ENCODE measurements at places on chromosomes 12 and 14.

DNA sequence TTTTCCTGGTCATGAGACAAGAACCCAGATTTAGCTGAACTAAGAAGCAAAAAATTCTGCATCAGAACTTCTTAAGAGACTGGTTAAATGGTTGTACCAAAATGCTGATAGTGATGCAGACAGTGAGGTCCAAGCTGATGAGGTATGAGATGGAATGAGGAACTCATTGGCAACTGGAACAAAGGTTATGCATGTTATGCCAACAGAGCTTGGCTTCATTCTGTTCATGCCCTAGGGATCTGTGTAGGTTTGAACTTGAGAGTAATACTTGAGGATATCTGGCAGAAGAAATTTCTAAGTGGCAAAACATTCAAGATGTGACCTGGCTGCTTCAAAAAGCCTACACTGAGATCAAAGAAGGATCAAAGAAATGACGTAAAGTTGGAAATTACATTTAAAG lies 398.0 kb downstream of the FSCB start:
- DNase-seq: no peak

DNA sequence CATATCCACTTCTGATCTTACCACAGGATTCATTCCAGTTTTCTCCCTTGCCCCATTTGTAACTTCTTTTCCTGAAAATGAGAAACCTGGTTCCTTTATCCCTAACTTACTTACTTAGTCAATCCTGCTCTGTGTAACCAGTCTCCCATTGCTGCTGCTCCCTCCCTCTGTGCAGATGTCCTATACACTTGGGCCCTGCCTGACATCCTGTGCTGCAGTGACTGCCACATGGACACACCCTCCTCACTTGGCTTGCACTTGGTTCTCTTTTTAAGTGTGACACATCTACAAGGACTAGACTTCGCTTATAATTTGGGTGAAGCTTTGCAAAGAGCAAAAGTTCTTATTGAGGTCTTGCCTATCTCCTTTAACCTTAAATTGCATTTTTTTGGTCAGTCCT lies 51.4 kb downstream of the FGD4 start:
- DNase-seq: no peak

DNA sequence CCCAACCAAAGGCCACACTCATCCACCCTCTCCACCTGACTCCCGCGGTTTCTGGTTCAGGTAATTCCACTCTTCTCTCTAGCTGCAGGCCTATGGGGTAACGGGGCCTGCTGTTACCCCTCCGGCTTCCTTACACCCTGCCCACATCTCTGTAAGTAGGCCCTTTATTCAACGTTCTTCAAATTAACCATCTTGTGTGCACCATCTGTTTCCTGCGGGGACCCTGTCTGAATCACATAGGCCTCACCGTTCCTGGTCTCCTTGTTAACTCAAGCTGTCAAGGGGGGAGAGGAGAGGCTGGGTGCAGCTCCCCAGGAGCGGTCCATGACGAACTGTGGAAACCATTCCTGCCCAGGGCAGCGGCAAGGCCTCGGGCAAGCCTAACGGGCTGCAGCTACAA lies 9.3 kb upstream of the DLK1 start:
- DNase-seq: no peak

DNA sequence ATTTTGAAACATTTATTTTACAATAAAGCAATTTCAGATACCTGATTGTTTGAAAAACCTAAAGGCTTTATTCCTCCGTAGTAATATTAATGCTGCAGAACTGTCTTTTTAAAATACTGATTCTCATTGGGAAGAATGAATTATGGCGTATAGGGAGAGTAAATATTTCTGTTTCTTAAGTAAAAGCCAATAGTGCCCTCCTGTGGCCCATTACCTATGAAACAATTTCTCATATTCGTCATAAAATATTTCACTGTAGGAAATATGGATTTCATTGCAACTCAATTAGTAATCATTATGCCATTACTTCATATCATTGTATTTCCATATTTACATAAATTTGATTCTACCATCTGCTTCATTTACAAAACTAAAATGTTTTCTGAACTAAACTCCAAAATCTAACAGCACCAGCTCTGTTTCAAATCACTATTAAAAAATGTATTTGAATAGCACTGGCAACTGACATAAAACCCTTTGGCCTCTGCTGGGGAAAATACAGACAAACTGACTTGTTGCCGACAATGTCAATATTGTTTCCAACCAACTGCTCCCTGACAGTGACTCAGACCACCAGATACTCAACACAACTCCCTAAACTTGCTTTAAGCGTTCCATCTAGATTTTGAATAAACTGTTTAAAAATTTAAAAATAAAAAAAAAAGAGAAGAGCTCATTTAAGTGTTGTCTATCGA lies 290.3 kb downstream of the NAV3 start:
- DNase-seq: no peak

DNA sequence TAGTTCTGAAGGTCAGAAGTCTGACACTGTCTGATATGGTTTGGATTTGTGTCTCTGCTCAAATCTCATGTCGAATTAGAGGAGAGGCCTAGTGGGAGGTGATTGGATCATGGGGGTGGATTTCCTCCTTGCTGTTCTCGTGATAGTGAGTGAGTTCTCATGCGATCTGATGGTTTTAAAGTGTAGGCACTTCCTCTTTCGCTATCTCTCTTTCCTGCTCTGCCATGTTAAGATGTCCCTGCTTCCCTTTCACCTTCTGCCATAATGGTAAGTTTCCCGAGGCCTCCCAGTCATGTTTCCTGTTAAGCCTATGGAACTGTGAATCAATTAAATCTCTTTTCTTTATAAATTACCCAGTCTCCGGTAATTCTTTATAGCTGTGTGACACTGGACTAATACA lies 84.1 kb upstream of the TMTC1 start:
- no peak for DNase-seq

DNA sequence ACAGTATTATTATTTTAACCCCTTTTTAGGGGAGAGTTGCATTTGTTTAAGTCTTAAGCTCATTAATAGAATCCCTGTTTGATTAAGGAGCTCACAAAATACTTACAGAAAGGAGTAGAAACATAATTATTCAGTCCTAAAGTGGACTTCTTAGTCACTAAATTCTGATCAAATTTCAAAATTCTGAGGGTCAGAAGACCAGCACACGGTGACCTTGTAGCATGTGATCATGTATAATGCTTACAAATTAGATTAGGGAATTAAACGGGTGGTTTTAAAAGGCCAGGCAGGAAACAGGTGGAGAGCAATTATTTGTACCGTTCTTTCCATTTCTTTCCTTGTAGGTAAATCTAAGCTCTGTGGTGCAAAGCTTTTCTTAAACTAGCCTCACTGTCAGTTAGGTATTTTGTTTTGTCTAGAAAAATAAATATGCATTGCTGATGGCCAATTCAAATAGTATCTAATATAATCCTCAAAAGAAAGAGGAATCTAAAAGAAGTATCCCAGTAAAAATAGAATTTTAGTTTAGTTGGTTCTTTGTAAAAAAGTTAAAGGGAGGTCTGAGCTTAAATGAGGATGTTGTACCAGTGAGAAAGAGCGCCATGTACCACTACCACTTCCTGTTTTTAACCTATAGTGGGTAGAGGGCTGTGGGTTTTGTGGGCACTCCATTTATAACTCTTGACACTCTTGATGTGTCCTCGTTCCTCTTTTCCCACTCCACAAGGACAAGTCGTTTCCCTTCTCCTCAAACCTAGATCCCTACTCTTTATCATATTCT lies 51.1 kb downstream of the SLC38A1 start:
- DNase-seq: no peak

DNA sequence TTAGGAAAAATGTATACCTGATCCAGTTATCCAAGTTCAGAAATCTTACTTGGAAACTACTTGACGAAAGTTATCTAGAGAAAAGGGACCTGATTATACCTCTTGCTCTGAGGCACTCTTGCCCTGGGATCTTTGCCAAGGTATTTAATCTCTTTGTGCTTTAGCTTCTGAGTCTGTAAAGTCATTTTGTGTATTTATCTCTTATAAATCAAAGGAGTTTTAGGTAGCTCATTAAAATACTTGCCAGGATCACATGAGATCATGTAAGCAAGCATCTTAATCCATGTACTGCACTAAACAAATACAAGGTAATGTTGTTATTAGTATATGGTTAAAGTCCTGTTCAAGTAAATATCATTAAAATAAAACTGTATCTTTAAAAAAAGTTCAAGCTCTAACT lies 147.5 kb downstream of the IPO8 start:
- no peak for DNase-seq

DNA sequence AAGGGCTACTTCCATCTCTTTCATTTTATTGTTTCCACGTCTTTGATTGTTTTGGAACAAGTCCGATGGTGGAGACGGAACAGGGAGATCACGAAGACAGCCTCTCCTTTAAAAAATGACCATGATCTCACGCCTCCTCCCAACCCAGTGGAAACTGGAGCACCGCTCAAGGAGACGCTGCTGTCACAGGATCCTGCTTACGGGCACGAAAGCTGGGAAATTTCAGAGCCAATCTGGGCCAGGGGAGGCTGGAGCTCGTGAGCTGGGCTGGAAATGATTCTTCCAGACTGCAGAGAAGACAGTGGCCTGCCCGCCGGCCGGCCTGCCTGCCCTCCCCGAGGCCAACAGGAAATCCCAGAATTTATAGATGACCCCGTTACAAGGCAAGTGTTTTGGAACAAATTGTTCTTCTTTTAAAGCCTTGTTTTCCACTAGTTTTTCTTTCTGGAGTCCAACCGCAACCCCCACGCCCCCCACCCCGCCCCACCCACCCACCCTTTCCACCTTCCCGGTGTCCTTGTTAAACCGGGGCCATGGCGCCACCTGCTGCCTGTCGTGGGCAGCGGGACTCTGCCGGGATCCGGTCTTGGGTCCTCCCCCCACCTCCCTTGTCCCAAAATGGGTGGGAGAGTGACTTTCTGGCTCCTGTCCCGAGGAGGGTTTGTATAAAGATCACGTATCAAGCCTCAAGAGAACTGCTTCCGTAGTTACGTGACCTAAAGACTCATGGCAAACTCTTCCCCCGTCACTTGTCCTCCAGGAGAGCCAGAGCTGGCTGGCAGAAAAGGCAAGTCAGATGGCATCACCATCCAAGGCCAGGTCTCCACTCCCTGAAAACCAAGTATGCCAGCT lies 40.3 kb downstream of the MAP1LC3B2 start:
- DNase-seq: peak; percentile 26

DNA sequence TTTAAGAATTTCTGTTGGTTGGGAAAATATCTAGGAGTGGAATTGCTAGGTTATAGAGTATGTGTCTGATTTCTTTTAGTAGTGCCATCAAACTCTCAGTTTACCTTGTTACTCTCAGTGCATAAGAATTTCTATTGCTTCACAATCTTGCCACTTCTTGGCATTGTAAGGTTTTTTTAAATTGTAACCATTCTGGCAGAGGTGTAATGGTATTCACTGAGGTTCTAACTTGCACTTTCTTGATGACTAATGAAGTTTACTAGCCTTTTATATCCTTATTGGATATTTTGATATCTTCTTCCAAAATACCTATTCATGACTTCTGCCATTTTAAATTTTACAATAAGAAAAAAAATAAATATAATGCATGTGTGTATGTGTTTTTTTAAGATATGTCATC lies 478.0 kb downstream of the NAV3 start:
- DNase-seq: no peak

GRCh38 chr12:109153821-109154441 lies 37.5 kb downstream of the ACACB start:
- DNase-seq: no peak

DNA sequence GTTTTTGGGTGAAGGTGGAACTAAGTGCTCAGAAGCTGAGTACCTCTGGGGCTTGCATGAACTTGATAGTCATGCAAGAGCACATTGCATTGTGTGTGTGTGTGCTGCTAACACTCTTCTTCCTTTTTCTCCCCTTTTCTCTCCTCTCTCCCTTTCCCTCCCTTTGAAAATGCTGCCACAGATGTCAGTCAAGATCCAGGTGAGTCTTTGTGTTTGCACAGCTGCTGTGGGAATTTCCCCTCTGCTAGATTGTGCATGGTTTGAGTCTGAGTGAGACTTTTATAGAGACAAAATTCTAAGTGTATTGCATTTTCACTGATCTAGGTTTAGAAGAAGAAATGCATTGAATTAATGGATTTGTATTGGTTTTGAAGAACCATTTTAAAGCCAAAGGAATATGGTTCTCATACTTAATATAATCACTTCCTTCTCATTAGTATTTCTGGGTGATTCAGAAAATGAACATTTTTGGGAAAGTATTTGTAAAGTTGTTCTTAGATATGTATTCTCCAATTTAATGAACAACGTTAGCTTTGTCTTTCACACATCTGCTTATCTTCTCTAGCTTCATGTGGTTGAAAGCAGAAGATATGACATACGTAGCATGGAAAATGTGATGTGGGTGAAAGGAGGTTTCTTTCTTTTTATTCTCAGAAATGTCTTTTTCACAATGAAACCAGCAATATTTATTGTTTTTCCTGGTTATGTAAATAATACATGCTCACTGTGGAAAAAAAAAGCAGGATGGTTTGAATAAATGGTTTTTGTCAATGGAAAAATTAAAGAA lies 108.5 kb downstream of the NRXN3 start:
- DNase-seq: no peak

DNA sequence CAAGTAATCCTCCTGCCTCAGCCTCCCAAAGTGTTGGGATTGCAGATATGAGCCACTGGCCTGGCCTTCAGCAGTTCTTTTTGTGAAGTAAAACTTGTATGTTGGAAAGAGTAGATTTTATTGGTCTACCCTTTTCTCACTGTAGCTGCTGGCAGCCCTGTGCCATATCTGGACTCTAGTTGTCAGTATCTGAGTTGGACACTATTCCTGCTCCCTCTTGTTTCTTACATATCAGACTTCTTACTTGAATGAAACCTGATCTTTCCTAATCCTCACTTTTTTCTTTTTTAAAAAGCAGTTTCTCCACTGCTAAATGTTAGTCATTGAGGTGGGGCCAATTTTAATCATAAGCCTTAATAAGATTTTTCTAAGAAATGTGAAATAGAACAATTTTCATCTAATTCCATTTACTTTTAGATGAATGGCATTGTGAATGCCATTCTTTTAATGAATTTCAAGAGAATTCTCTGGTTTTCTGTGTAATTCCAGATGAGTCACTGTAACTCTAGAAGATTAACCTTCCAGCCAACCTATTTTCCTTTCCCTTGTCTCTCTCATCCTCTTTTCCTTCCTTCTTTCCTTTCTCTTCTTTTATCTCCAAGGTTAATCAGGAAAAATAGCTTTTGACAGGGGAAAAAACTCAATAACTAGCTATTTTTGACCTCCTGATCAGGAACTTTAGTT lies 88.7 kb downstream of the APAF1 start:
- no peak for DNase-seq

GRCh38 chr14:95695051-95695450 lies 8.8 kb downstream of the TCL1B start:
- DNase-seq: no peak

DNA sequence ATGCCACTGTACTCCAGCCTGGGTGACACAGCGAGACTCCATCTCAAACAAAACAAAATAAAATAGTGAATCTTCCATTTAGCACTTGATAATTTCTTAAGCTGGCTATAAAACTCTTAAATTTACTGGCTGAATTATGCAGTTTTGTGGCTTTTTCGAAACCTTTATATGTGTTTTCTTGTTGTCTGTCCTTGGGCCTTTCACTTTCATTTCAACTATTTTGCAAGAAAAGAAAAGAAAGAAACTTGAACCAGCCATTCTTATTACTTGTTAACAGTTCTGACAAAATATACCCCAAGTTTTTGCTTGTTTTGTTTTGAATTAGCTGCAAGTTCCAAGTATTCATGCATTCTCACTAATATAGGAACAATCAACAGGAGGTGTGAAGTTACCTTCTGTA lies 42.8 kb downstream of the PRICKLE1 start:
- DNase-seq: no peak

All from stimulated activated CD8-positive, alpha-beta memory T cell treated with anti-CD3 and anti-CD28 coated beads, Interleukin-4, amount 100 ng/mL, for 1 hour (primary cell).